ENCODE measurements at places on chromosomes 1 and 21.

DNA sequence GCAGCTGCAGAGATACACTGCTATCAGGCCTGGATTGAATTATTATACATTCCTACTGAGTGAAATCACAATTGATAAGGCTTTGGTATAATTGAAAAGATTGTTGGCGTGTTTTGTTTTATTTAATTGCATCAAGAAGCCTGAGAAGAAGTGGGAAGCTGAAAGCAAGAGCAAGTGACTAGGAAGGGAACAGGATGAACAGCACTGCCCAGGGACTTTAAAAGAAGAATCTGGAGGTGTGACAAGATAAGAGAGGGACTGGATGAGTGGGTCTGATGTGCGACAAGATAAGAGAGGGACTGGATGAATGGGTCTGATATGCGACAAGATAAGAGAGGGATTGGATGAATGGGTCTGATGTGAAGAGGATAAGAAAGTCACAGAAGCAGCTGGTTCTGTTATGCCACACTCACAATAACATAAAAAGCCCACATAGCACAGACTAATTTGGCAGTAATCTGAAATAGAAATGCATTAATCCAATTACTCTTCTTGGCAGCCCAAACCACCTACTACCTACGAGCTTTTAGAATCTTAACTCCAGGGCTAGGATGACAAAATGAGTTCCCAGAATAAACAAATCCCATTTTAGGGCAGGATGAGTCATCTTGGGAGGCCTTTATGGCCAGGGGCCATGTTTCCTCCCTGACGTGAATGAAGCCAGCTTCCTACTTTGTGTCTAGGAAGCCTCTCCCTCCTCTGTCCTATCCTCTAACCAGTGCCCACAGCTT, 129.7 kb downstream of the DUSP10 start:
- DNase-seq: no peak

DNA sequence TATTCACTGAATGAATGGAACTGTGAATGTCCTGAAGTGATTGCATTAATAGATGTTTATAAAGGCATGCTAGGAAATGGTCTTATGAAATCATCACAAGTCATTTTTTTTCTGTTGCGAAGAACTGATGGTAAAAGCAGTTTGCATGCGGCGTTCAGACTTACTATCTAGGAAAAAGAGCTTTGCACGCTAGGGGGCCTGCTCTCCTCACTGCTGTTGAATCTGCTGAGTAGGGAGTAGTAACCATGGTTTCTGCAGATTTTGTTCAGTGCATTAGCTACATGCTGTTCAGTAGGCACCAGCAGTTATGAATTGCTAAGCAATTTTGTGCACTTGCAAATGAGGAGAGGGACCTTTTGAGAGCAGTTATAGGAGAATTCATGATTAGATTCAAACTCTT, 57.9 kb downstream of the CENPF start:
- no peak for DNase-seq

DNA sequence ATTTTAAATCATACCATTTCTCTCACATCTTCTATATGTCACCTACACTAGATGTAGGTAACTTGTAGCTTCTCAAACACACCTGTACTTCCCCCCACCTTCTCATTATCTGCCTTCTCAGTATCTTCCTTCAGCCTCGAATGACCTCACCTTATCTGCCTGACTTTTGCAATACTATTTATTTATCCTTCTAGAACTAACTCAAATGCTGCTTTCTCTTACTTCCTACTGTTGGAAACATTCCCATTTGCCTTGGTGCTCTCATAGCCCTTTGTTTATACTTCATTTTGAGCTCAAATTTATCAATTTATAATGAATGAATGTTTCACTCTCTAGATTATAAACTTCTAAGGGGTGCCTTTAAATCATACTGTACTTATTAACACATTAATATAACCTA, 50.4 kb upstream of the KIAA1614 start:
- DNase-seq: no peak

DNA sequence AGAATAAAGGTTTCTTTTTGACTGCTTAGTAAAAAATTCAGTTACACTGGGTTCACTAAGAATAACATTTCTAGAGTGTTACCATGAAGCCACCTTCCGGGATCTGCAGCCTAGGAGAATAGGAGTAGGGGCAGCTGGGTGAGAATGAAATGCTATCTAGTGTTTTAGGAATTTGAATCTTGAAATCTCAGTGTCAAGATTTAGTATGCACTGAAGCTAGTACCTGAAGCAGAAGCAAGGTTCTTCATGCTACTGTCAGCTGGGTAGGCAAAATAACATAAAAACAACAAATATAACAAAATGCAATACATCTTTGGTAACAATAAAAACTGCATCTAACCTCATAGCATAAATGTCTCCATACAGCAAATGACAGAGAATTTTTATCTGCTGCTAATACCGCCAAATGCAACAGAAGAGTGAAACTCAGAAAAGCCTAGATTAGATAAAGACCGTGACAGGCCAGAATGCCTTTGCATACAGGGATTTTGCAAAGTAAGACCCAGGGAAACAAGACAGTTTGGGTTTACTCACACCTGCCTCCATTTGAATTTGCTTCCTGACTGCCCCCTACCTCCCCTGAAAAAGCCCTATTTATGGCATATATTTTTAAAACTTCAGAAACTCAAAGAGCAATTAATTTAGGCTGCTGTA, 58.2 kb downstream of the GADD45A start:
- DNase-seq: no peak

GRCh38 chr1:29758781-29759499, 522.6 kb downstream of the PTPRU start:
- no peak for DNase-seq

GRCh38 chr1:27332536-27333281, 9.1 kb upstream of the SYTL1 start:
- no peak for DNase-seq

- no peak for DNase-seq
Measured at GRCh38 chr1:119667173-119667572, 19.1 kb upstream of the ZNF697 start.

GRCh38 chr1:208154040-208154439, 90.1 kb downstream of the PLXNA2 start:
- DNase-seq: no peak

DNA sequence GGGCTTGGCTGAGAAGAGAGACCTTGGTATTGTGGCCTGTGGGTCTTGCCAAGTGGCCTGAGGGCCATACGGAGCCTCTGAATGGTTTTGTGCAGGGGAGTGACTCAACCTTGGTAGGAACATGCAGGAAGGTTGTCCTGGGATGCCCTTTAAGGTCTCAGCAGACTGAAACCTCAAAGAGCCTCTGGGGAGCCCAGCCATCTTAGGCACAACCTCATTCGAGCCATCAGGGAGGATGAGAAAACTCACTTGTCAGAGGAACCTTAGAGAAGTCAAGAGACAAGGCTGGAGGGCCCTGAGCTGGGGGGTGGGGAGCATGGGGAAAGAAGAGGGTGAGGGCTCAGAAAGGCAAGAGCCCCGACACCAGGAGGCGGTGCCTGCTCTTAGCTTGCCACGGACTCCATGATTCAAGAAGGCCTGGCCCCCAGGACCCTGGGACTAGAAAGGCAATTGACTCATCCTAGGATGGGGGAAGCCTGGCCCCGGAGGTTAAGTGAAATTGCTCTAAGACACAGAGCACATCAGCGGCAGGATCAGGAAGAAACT, 13.0 kb downstream of the IFI6 start:
- no peak for DNase-seq
